ENCODE measurements at places on chromosomes 2 and 18.

GRCh38 chr2:240450532-240451107 lies 15.2 kb downstream of the GPC1 start:
- no peak for DNase-seq

GRCh38 chr2:84970210-84970867 lies 622 bp upstream of the KCMF1 start:
- no peak for DNase-seq

- no peak for DNase-seq
Observed at GRCh38 chr18:48542513-48543181, 3.8 kb downstream of the CTIF start.

DNA sequence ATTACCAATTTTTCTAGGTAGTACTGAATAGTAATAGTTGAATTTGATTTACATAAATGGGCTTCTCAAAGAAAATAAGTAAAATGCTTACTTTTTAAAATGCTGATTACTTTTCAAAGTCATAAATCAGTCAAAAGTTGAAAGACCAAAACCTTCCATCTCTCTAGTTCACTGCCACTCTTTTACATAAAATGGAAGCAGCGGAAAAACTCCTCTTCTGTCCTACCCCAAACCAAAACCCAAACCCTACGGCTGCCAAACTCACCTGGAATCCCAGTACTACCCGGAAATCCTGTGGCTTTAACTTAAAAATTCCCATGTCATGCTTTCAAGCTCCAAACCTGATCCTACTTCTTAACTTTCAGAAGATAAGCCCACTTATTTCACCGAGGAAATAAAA lies 81.2 kb upstream of the MAPRE2 start:
- no peak for DNase-seq

- DNase-seq, result peak; percentile 77
Observed at GRCh38 chr2:72145658-72146329, 1.9 kb downstream of the CYP26B1 start.

- DNase-seq, result no peak
Observed at GRCh38 chr2:207224381-207224780, 58.6 kb upstream of the KLF7 start.

- DNase-seq, result peak; percentile 98
Observed at GRCh38 chr2:238864207-238865014, 16.5 kb downstream of the TWIST2 start.

DNA sequence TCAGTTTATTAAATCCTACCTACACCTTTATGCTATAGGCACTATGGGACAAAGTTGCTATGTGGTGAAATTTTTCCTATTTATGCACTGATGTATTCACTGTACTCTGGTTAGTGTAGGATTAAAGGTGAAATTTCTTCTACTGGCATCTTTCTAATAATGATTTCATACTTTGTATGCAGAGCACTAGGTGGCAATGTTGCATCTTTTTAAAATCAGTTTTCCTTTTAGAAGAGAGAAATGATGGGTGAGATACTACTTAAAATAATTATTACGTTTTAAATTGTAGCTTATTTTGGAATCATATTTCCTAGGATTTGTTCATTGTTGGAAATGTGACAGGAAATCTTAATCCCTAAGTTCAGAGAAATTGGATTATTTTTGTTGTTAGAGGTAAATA lies 150.9 kb downstream of the CD8B2 start:
- DNase-seq, result no peak

DNA sequence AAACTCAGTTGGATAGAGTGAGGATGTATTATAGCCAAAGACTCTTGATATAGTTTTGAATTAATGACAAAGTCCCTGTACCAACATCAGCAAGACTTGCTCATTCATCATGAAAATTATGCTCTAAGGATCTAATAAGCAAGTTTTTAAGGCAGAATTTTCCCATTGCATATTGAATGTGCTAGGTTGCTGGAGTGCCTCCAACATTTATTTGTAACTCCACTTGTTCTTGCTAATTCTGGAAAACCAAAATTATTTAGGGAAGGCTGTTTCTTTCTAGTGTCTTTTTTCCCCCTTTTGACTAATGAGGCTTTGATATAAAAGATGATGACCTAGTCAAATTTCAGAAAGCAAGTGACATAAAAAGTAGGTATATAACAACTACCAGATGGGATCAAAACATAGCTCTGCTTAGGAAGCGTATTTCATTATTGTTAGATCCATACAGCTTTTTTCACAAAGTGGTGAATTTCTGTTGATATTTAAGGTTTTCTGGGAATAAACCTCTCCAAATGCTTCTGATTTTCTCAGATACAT lies 7.7 kb downstream of the SLC4A10 start:
- DNase-seq, result no peak

DNA sequence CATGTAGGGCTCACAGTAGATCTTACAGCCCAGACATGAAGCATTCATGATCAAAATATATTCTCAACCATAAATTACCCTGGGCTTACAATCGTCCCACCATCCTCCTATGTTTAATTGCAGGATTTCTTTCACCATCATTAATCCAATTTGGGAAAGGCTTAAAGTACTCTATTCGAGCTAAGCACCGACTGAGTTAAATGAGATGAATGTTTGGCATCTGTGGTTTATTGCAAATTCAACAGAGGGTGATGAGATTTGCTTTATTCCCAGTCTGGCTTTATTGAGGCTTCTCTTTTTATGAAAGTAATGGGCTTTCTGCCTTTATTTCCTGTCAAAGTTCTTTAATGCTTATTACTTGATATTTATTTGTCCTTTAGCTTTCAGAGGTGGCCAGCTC lies 159.0 kb downstream of the METTL4 start:
- DNase-seq, result no peak

DNA sequence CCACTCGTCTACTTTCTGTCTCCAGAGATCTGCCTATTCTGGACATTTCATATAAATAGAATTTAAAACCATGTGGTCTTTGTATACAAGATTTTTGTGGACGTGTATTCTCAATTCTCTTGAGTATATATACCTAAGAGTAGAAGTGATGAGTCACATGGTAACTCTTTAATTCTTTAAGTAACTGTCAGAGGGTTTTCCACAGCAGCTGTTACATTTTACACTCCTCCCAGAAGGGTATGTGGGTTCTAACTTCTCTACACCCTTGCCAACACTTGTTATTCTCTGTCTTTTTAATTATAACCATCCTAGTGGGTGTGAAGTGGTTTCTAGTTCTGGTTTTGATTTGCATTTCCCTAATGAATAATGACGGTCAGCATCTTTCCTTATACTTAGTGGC lies 70.9 kb downstream of the MAP3K20 start:
- DNase-seq, result no peak

- no peak for DNase-seq
Observed at GRCh38 chr2:84908948-84909713, 3.7 kb downstream of the TMSB10 start.

DNA sequence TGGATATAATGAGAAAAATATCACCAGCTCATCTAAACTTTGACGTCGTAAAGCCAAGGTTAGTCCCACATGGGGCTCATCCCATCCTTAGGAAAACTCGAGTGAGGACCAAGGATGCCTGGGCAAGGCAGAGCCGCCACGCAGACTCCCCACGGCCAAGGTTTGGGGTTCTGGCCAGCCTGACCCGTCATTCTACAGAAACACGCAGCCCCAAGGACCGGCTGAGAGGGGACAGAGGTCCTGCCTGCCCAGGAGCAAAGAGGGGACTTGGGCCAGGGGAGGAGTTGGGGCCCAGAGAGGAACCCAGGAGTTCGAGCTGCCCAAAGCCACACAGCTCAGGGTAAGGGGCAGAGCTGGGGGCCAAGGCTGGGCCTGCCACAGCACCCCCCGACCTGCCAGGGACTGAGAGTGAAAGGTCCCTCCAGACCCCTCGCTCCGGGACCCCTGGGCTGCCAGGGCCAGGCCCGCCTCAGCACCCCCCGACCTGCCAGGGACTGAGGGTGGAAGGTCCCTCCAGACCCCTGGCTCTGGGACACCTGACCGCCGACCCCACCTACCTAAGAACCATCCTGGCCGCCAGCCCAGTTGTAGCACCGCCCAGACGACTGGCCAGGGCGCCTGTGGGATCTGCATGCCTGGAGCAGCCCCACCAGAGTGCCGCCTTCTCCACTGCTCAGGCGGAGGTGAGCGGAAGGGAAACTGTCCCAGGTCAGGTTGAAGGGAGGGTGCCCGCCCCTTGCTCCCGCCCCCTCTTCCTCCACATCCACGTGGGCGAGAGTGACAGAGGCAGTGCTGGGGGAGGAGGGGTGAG lies at the start of gene PDCD1:
Gene PDCD1 (minus strand): TSS at position 689 of the 811 bp plus-strand sequence. CDS start 56 bp downstream, at position 633.
- no peak for DNase-seq

- DNase-seq, result no peak
Observed at GRCh38 chr2:85822766-85823165, 66.0 kb downstream of the ST3GAL5 start.

GRCh38 chr2:222232372-222232771 lies 66.4 kb downstream of the PAX3 start:
- no peak for DNase-seq

DNA sequence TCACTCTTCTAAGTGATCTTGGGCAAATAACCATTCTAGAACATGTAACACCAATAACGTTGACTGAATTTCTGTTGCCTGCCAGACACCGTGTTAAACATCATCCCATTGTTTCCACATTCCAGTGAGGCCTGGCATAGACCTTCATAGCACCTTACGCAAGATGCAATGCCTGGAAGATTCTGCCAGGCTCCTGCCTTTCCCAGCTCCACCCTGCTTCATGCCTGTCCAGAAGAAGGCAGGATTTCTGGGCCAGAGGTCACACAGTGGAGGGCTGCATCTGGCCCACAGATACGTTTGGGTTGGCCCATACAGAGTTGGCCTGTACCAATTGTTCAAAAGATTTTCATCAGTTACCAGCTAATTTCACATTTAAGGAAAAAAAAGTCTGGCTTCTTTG lies 46.3 kb downstream of the EN1 start:
- DNase-seq, result no peak

- no peak for DNase-seq
Observed at GRCh38 chr2:43375746-43376522, 149.5 kb upstream of the ZFP36L2 start.

GRCh38 chr2:109638795-109639194 lies 24.6 kb downstream of the SOWAHC start:
- DNase-seq, result no peak

- DNase-seq, result peak; percentile 80
Observed at GRCh38 chr18:36314098-36314497, 16.6 kb downstream of the FHOD3 start.

DNA sequence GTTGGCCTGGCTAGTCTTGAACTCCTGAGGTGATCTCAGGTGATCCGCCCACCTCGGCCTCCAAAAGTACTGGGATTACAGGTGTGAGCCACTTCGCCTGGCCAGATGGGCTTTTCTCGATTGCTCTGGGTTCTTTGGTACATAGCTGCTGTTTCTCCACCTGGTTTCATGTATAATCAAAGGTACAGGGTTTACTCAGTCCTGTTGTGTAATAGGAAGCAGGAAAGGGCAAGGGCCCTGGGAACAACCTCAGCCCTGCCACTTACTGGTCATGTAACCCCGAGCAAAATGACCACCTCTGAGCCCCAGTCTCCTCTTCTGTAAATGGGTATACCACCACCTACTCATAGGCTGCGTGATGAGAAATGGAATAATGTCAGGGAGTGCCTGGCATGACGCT lies 34.0 kb downstream of the RMC1 start:
- DNase-seq, result no peak

GRCh38 chr2:222290401-222290735 lies 8.4 kb downstream of the PAX3 start:
- no peak for DNase-seq

- DNase-seq, result no peak
Observed at GRCh38 chr18:79986726-79987125, 1.6 kb downstream of the TXNL4A start.

- DNase-seq, result no peak
Observed at GRCh38 chr2:180169474-180169873, 162.4 kb upstream of the CWC22 start.

DNA sequence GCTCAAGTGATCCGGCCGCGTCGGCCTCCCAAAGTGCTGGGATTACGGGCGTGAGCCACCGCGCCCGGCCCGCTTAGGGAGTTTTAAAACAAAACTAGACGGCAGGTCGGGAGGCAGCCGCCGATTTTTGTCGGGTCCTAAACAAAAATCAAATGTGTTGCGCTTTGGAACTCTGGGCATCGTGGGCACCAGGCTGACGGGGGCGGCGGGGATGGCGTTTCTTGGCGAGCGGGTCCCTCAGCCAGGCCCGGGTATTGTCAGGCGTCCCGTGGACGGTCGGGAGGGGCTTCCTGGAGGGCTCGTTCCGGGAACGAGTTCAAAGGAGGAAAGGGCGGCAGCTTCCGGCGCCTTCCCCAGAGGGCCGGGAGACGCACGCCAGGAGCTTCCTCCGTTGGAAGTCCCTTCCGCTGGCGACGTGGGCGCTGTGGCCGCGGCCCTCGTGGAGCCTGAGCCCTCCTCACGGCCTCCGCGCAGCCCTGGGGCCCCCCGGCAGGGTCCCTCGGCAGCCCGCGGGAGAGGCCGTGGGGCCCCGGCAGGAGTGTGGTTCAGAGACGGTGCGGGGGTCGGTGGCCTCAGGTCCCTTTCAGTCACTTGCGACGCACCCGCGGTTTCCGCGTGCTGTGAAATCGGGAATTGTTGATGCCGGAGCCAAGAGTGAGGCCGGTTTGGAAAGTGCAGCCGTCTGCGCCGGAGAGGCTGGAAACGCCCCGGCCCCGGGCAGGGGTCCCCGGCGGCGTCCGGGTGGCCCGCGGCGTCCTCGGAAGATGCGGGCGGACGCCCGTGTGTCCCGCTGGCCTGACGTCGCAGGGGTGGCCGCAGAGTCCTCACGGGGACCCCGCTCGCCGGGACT lies 59.3 kb downstream of the EMILIN2 start:
- no peak for DNase-seq

DNA sequence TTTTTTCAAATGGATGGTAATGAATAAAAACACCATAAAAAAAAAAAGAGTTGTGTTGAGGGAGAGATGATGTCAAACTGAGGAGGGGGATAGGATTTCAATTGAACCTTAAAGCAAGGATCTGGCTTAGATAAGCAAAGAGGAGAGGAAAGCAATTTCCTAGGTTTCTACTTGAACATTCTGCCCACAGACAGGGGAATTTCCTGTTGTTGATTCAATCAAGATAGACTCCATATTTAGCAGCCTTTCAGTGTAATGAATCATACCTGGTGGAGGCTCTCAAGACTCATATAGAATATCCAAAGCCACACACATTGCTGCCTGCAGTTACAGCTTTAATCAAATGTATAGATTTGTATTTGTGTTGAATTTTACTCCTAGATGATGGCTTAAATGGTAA lies 294.4 kb upstream of the PIK3C3 start:
- no peak for DNase-seq

- DNase-seq, result no peak
Observed at GRCh38 chr2:121478996-121479745, 51.5 kb upstream of the RNU4ATAC start.

DNA sequence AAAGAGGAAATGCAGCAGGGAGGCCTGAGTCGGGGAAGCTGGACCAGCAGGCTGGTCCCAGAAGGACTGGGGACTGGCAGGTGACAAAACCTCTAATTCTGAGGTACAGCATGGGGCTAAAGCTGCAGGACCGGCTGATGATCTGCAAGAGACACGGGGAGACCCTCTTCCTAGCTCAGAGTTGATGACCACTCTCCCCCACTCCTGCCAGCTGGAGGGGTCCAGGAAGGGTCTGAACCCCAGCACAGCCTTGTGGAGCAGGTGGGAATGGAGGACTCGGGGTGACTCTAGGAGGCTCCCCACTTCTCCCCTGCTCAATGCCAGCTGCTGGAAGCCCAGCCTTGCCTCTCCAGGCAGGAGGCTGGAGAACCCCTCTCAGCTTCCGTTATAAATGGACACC lies 67.7 kb downstream of the TWIST2 start:
- no peak for DNase-seq

All from vagina (tissue), 2 donors.